Liver (tissue), 10 donors: ENCODE measurements at places on chromosomes 7 and 10. TPM values are rescaled to one million over a fixed set of nuclear protein-coding genes. Genes with fewer than 3 reads are reported as not detected.
A peak's percentile ranks its signal among the peaks of the same experiment; 100 is the strongest.

DNA sequence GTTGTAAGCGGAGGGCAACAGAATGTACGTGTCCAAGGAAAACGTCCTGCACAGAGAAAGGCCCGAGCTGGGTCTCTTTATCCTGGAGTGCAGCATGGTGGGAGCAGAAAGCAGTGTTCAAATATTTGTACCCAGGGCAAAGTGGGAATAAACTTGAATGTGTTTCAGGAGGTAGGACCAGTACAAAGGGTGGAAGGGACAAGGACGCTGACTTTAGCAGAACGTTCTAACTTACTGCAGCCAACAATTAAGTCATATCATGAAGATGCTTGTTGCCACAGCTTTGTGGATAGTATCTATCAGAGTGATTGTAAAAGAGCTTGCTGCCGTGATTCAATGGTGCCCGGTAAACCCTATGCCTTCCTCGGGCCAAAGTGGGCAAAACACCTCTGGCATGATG is 30.5 kb upstream of the ZC3HAV1L start:
- no peak overlapping the region for H3K27ac ChIP-seq
- H3K4me1 ChIP-seq = peaks cover 38% of the 10 kb centered on the region
- no peak for DNase-seq
- no peak overlapping the region for H3K4me3 ChIP-seq
- H3K27me3 ChIP-seq = no peaks in the 10 kb centered on the region

- no peaks in the 10 kb centered on the region for H3K27me3 ChIP-seq
- H3K36me3 ChIP-seq = no peaks in the 10 kb centered on the region
- DNase-seq = peak; percentile 6
- no peak overlapping the region for H3K4me3 ChIP-seq
Observed at GRCh38 chr10:86072413-86072812, 294.2 kb downstream of the GRID1 start.

- H3K27ac ChIP-seq = no peak overlapping the region
- no peak overlapping the region for H3K4me3 ChIP-seq
- H3K36me3 ChIP-seq = no peaks in the 10 kb centered on the region
- H3K27me3 ChIP-seq = no peaks in the 10 kb centered on the region
Observed at GRCh38 chr10:69223028-69223342, 2.9 kb downstream of the HKDC1 start.

DNA sequence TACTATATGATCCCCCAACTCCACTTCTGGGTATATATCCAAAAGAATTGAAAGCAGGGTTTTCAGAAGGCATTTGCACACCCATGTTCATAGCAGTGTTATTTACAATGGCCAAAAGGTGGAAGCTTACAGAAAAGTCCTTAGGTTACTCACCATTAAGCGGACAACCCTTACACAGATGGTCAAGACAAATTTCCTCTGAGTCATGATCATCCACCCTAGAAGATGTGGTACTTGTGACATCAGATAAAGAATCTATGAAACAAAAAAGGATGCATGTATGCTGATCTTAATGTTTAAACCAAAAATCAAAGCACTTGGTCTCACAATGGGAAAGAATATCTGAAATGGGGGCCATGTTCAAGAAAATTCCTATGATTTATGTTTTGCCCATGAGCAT is 31.1 kb downstream of the ZC3HAV1 start:
- H3K27me3 ChIP-seq = no peaks in the 10 kb centered on the region
- H3K4me3 ChIP-seq = no peak overlapping the region
- H3K4me1 ChIP-seq = peaks cover 25% of the 10 kb centered on the region
- peaks cover 30% of the 10 kb centered on the region for H3K36me3 ChIP-seq
- DNase-seq = no peak

DNA sequence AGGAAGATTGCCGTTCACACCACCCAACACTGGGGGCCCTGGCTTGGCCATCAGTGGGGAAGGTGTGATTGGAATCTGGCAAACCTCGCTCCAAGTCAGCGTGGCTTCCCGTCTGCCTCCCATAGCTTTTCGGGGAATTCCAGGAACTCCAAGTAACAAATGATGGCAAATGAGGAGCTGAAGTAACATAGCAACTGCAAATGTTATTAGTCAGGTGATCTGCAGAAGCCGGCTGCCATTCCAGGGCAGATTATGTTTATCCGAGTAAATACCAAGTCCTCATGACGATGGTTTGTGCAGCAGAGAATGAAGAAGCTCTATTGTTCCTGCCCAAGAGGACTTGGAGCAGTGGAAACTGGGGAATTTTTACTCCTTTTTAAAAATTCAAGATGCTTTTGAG is 270.5 kb upstream of the PODXL start:
- H3K36me3 ChIP-seq = no peaks in the 10 kb centered on the region
- H3K4me3 ChIP-seq = no peak overlapping the region
- no peaks in the 10 kb centered on the region for H3K4me1 ChIP-seq
- no peak for DNase-seq

- H3K4me3 ChIP-seq = no peak overlapping the region
- no peaks in the 10 kb centered on the region for H3K4me1 ChIP-seq
- no peaks in the 10 kb centered on the region for H3K27me3 ChIP-seq
- no peaks in the 10 kb centered on the region for H3K36me3 ChIP-seq
- DNase-seq = no peak
Observed at GRCh38 chr7:92335574-92335973, 89.8 kb downstream of the ANKIB1 start.

DNA sequence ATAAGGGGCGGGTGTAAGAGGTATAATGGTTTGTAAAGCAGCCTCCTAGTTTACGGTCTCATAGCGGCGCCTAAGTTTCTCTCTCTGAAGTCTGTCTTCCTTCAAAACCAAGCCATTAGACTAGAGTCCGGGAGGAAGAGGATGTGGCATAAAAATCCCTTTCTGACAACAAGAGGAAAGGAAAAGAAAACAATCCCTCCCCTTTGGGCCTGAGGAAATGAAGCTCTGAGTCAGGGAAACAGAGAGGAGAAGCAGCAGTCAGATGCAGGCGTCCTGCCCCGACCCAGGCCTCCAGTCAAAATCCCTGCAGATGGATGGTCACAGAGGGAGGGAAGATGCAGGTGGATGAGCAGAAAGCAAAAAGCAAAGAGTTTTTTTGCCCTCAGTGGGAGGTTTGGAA is 23.7 kb downstream of the PARP12 start:
- no peak overlapping the region for H3K4me3 ChIP-seq
- H3K4me1 ChIP-seq = no peaks in the 10 kb centered on the region
- no peaks in the 10 kb centered on the region for H3K27me3 ChIP-seq
- no peak for DNase-seq

DNA sequence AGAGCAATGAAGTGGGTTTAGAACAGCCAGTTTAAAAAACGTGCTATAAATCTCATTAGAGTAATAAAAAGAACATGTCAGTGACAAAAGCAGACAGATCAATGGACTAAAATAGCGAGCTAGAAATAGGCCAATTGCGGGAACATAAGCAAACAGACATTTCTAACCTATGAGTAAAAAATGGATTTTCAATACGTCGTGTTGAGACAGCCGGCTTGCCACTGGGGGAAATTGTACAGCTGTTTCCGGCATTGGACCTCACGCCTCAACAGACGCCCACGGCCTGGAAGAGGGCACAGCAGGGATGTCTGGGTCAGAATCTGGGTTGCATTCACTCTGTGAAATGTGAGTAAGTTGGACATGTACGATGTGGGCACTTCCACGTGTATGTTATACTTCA is 92.9 kb downstream of the SVOPL start:
- peaks cover 4% of the 10 kb centered on the region for H3K4me1 ChIP-seq
- H3K27ac ChIP-seq = no peak overlapping the region
- DNase-seq = no peak
- no peak overlapping the region for H3K4me3 ChIP-seq

DNA sequence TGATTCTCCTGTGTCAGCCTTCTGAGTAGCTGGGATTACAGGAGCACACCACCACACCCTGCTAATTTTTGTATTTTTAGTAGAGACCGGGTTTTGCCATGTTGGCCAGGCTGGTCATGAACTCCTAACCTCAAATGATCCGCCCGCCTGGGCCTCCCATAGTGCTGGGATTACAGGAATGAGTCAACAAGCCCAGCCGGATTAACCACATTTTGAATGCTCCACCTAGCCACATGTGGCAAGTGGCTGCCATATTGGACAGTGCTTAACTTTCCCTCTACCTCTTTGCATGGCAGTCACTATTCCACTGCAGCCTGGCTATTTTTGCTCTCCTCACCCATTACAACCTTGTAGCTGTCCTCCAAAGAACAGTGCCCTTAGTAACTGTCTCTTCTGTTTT is 160.1 kb downstream of the GATA3 start:
- no peak overlapping the region for H3K4me3 ChIP-seq
- no peak overlapping the region for H3K27ac ChIP-seq
- H3K4me1 ChIP-seq = no peaks in the 10 kb centered on the region
- H3K36me3 ChIP-seq = no peaks in the 10 kb centered on the region
- DNase-seq = no peak

GRCh38 chr10:13758312-13758711 is 171.5 kb downstream of the PRPF18 start:
- H3K27ac ChIP-seq = no peak overlapping the region
- no peaks in the 10 kb centered on the region for H3K36me3 ChIP-seq
- no peaks in the 10 kb centered on the region for H3K27me3 ChIP-seq
- DNase-seq = no peak
- no peak overlapping the region for H3K4me3 ChIP-seq

- peak; percentile 70 for DNase-seq
- H3K27ac ChIP-seq = peak overlapping the region; percentile 39
- H3K4me3 ChIP-seq = no peak overlapping the region
- H3K27me3 ChIP-seq = no peaks in the 10 kb centered on the region
Observed at GRCh38 chr10:35379226-35380137, 43.2 kb downstream of the CCNY start.

- peaks cover 17% of the 10 kb centered on the region for H3K4me1 ChIP-seq
- DNase-seq = no peak
- H3K27ac ChIP-seq = no peak overlapping the region
- H3K4me3 ChIP-seq = no peak overlapping the region
- H3K27me3 ChIP-seq = no peaks in the 10 kb centered on the region
- no peaks in the 10 kb centered on the region for H3K36me3 ChIP-seq
Observed at GRCh38 chr10:65940816-65941662, 984.8 kb upstream of the LRRTM3 start.

DNA sequence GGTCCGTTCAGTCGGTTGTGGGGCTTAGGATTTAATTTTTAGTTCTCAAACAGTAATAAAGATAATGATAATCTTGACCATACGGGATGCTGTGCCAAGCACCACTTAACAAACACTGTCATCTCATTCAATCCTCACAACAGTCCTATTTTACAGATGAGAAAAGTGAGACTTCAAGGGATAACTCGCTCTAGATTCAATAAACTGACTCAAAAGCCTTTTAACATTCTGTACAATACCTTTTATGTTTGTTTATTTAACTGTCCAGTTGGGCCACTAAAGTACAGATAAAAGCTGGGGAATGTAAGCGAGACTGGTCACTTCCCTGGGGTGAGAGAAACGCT is 437 bp upstream of the CFAP69 start:
- H3K36me3 ChIP-seq = no peaks in the 10 kb centered on the region
- H3K4me1 ChIP-seq = peaks cover 11% of the 10 kb centered on the region
- H3K27ac ChIP-seq = no peak overlapping the region
- no peaks in the 10 kb centered on the region for H3K27me3 ChIP-seq
- no peak for DNase-seq

- H3K4me3 ChIP-seq = no peak overlapping the region
- H3K27me3 ChIP-seq = no peaks in the 10 kb centered on the region
- H3K36me3 ChIP-seq = no peaks in the 10 kb centered on the region
- H3K27ac ChIP-seq = peak overlapping the region; percentile 58
- peaks cover 15% of the 10 kb centered on the region for H3K4me1 ChIP-seq
Observed at GRCh38 chr10:102675666-102676533, 31.6 kb downstream of the TRIM8 start.

DNA sequence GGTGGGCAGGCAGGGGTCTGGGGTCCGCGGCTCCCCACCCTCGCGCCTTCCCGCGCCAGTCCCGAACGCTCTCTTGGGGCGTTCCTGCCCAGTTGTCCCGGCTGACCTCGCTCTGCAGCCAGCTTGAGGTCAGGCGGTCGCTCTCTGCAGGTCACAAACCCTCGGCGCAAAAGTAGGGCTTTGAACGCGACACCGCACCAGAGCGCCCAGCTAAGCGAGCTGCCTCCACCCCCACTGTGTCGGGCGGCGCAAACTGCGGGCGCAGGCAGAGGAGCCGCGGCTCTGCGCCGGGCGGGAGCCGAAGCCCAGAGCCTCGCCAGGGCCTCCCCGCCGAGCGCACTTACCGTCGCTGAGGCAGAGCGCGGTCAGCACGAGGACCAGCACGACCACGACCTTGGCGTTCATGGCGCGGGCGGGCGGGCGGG is 284 bp downstream of the CXCL12 start:
- H3K4me3 ChIP-seq = peak overlapping the region; percentile 25
- peaks cover 34% of the 10 kb centered on the region for H3K4me1 ChIP-seq
- H3K27me3 ChIP-seq = no peaks in the 10 kb centered on the region
- H3K36me3 ChIP-seq = no peaks in the 10 kb centered on the region
- DNase-seq = no peak

The HECW1 gene
- total RNA-seq = not detected

The FAM25G gene
- total RNA-seq = not detected

The CCL24 gene
- 2.1 TPM for total RNA-seq

The MCU gene
- total RNA-seq = 10.5 TPM

The SPACDR gene
- total RNA-seq = 0.17 TPM
